ENCODE measurements at places on chromosomes 3 and 15.

DNA sequence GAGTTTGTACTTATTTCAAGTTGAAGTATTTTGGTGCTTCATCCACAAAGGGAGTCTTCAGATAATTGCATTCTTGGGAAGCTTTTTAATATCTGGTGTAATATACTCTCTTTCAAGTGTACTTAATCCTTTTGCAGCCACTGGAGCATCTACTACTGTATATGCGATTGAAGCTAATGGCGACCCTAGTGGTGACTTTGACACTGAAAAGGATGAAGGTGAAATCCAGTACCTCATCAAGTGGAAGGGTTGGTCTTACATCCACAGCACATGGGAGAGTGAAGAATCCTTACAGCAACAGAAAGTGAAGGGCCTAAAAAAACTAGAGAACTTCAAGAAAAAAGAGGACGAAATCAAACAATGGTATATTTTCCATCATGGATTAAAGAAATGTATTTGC lies 42.6 kb downstream of the CHD2 start:
- no peak for DNase-seq

DNA sequence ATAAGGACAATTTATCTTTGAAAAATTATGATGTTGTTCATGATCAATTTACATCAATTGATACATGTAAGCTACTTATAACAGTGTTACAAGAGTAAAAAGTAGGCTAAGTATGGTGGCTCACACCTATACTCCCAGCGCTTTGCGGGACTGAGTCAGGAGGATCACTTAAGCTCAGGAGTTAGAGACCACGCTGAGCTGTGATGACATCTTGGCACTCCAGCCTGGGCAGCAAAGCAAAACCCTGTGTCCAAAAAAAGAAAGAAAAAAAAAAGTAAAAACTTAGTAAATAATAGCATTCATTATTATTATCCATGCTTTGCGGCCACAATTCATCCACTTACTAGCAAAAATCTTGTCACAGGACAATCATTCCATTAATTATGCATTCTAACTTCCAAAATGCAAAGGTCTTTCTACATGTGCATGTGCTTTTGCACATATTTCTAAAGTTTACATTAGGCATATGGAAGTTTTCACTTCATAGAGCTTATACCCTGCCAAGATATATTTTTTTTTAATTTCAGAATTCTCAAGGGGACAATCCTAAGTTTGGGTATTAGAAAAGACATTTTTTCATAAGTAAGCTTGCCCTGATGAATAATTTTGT lies 243.3 kb upstream of the RARB start:
- DNase-seq = no peak

DNA sequence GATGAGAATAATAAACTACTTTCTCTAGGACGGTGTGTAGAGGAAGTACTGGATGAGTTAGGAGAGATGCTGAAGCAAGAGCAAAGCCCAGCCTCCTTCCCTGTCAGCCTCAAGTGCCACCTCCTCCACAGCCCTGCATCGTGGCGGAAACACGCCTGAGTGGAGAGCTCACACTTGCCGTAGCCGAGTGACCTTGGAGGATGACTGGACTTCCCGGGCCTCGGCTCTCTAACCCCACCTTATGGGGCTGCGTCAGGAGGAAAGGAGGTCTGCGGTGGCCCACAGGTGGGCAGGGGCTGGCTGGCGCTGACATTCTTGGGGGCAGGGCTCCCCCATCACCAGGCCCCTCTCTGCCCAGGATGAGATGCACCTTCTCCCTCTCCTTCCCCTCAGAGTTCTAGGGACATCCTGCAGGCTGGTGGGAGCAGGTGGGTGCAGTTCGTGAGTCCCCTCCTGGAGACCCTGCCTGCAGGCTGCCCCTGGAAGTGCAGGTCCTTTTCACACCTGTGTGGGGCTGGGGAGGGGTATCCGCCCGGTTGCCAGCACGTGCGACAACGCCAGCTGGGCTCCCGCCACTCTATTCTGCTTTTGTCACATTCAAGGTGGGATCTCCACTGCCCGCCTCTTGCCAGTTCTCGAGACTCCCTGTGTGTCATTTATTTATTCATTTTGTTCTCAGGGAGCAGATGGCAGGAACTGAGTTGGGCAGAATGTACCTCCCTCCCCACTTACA lies 175.2 kb downstream of the MEGF11 start:
- DNase-seq = no peak

DNA sequence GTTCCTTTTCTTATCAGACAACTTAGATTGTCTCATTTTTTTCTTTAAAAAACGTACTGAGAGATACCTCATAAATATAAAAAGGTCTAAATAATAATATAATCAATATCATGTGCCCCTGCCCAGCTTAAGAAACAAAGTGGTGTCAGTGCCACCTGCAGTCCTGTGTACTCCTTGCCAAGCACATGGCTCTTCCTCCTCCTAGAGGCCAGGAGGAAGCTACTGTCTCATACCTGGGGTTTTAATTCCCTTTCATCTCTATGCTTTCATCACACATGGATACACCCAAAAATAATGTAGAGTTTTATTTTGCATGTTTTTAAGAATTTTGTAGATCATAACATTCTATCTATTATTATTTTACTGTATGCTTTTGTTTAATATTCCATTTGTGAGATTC lies 98.6 kb upstream of the C15orf61 start:
- no peak for DNase-seq

DNA sequence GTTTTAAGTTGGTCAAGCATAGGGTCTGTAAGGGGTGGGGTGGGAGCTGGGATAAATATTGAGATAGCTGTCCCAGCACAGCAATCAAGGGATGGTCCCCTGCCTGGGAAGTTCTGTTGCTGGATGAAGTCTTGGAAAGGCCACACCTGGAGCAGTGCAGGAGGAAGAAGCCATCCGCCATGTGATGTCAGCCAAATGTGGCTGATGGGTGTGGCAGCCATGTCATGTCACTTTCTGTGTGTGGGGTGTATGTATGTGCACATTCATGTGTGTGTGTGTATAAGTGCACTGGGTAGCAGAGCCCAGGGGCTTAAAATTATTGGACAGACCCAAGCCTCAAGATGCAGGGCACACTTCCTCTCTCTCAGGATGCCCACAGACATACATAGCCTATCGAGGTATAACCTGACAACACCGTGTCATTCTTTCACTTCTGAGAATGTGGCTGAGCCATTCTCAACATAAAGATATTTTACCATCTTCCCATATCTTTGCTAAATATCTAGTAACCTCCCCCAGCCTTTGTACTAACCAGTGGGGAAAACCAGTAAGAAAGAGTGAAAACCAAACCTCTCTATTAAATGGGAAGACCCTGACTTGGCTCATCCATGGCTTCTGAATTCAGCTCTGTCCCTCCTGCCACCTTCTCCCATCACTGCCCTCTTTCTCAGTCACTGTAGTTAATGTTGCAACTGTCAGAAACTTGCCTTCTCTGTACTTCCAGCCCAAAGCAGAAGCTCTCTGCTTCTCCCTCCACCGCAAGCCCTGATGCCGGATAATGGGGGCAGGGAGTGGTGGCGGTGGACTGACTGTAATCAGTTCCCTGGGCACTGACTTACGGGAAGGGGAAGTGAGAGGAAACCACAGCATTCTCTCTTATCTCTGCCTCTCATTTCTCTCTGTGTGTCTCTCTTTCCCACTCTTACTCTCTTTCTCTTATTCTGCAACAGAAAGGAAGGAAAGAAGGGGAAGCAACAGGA lies 11.2 kb downstream of the TNFSF10 start:
- no peak for DNase-seq

- no peak for DNase-seq
Measured at GRCh38 chr3:132351222-132351806, 34.1 kb downstream of the ACP3 start.

DNA sequence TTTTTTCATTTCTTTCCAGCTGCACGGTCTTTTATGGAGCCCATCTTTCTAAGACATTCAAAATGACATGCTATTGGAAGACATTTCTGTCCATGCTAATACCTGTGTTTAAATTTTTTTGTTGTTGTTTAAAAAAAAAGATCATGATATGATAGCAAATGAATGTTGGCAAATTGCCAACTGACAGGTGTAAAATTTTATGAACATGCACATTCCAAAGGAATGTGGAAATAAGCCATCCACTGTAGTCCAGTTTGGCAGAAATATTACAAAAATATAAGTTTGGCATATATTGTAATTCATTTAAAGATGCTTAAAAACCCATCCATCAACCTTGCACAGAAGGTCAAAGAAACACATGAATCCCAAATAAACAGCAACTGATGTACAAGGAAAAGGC lies 75.6 kb upstream of the WNT5A start:
- DNase-seq = no peak

Measured in SHP77 treated with DMSO at 0.1 percent for 48 hours (cell line).